ENCODE measurements at places on chromosomes 2 and 18.

GRCh38 chr2:46164529-46165301 lies 132.5 kb upstream of the EPAS1 start:
- peak; percentile 88 for DNase-seq

DNA sequence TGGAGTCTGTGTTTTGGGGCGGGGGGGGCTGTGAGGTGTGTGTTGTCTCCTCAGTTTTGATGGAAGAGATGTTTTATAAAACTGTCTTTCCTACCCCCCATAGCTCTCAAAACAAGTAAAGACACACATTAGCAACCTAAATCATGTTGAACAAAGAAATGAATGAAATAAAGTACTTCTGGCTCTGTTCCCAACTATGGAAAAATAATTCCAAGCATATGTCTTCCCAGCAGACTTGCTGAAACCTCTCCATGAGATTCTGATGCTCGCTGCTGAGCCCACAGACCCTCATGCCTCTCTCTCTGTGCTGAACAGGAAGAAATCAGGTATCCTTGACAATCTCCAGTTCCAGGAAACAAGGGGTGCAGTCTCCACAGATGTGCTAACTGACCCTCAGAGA lies 226.7 kb upstream of the KLHL29 start:
- no peak for DNase-seq

GRCh38 chr18:63433334-63433866 lies 11.1 kb upstream of the VPS4B start:
- DNase-seq = no peak

DNA sequence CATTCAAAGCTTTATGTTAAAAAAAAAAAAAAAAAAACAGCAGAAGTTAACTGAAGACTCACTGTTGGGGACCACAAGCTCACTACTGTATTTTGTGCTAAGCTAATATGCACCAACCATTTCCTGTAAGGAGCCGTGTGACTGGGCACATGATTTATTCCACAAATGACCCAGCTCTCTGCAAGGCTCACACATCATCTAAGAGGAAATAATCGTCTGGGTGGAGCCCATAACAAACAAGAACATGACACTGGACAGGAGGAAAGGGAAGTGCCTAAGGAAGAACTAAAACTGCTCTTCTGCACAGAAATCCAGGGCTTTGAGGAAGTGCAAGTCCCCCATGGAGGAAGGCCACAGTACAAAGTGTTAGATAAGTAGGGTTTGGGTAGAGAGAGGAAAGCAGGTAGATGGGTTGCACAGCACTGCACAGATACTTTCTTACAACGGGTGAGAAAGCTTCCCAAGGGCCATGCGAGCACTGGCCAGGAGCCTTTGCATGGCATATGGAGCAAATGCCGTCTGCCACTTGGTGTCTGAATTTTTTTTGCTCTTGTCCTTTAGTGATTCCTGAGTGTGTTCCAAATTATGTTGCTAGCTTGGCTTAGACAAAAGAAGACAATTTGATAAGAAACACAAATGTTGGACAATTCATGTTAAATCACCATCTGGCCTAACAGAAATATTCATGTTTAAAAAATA lies 24.4 kb downstream of the NFE2L2 start:
- peak; percentile 70 for DNase-seq

Data from A549 (cell line).